ENCODE measurements at places on chromosomes 3 and 15.

DNA sequence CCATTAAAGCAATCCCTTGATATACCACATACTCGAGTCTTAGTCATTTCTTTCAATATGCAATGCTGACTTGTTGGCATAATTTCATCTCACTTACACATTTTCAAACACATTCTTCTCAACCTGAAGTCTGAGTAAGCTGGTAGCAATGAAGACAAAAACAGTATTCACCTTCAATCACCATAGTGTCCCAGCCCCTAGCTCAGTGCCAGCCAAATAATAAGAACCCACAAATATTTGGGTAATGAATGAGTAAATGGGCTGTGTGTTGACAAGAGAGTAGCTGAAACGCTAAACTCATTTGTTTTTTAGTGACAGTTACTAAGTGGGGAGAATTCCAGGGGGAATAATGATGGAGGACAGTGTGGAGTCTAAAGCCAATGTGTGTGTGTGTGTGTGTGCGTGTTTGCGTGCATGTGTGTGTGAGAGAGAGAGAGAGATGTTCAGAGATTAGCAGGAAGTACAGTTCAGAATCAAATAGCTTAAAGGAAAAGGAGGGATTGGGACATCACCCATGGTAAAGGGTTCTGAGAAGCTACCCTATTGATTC is 165.7 kb downstream of the GAP43 start:
- DNase-seq = no peak

- DNase-seq = no peak
These were observed 9.7 kb upstream of the SLC28A2 start for GRCh38 chr15:45242289-45242688.

- no peak for DNase-seq
These were observed 78.9 kb upstream of the BLM start for GRCh38 chr15:90638201-90638691.

DNA sequence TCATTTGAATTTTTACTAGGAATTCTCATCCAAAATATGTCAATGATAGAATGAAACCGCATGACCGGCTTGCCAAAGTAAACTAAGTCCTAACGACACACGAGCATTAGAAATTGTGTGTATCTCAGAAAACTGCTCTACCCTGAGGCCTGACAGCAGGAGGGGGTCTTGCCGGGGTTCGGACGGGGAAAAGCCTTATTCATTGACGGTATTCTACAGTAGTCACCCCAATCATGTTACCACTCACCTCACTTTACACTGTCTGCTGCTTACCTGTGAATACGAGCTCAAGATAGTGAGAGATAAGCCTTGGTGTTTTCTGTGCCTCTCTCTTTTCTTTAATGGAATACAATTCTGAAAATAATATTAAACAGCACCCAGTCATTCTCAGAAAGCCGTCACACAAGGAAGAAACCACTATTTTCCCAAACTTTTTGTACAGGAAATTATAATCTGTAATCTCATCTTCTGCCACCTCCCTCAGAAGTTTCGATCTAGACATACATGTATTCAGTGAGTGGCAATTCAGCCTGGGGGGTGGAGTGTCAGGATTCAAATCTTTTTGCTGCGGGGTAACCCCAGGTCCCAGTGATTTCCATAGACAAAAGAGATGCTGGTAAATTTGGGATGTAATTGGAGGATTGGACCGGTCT is 492 bp upstream of the FAM43A start:
- no peak for DNase-seq

GRCh38 chr3:71964170-71964569 is 179.2 kb upstream of the PROK2 start:
- no peak for DNase-seq

DNA sequence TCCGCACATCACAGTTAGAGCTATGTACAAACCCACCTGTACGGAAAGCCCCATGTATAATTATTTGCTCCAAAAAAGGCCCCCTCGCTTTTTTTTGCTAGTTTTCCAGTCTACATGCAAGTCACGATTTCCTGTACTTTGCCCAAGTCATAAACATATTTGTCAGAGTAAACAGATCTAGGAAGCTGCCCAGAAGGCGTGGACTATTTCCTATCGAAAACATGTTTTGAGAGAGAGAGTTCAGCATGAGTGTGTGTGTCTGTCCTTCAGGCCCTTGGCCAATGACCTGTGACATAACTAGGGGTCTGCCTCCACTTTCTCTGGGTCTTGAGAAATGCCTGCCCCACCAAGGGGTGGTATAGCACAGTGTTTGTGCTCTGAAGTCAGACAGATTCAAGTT is 72.7 kb upstream of the HACD2 start:
- DNase-seq = no peak

DNA sequence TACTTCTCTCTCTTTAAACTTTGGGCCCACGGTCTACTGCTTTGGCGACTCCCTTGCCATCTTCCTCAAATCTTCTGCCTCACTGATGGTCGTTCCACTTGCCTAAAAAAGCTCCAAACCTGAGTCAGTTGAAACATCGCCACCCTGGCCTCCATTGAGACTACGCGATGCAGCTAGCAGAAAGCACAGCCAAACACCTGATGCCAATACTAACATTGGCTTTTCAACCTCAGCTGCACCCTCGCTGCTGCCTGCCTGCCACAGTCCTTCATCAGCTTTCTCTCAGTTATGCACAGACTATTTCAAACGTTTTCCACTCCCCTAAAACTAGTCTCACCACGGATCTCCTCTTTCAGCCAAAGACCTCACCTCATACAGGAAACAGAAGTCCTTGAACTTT is 214.2 kb upstream of the TMCO5A start:
- DNase-seq = no peak

- DNase-seq = no peak
These were observed 18.5 kb upstream of the EID1 start for GRCh38 chr15:48859426-48859825.

- DNase-seq = no peak
These were observed 626.5 kb upstream of the ADAMTS9 start for GRCh38 chr3:65314269-65314668.

DNA sequence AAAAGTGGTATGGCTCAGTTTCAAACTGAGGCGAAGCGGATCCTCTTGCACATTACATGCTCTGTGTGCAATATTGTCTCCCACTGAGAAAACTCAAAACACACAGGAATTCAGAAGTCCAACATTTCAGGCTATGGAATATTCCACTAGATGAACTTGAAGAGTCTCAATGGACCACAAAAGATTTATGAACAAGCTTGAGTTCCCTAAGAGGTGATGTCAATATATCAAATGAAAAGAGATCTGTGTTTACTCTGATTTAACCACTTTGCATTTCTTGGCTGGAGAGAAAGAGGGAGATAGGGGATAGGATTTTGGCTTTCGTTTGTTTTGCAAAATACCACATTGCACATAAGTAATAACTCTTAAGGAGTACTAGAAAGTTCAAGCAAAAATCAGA is 20.3 kb downstream of the PDZRN3 start:
- no peak for DNase-seq

DNA sequence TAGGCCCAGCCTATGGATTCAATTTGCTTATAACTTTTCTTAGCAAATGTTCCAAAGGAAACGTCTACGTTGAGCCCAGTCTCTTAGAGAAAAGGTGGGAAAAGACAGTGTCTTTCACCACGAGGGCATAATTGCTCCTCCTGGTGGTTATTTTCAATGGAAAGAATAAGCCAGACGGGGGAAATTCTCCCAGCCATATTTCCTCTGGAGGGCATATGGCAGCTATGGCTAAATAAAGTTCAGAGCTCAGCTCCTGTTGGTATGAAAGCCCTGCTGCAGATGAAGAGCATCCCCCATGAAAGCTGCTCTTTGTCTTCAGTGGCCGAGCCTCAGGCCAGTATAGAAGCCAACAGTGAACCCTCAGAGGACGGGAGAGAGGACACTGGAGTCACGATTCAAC is 297.9 kb downstream of the RYR3 start:
- DNase-seq = no peak

GRCh38 chr15:23828786-23829185 is 141.7 kb upstream of the NDN start:
- no peak for DNase-seq

GRCh38 chr15:43268111-43269105 is 1.7 kb upstream of the TGM5 start:
- no peak for DNase-seq

DNA sequence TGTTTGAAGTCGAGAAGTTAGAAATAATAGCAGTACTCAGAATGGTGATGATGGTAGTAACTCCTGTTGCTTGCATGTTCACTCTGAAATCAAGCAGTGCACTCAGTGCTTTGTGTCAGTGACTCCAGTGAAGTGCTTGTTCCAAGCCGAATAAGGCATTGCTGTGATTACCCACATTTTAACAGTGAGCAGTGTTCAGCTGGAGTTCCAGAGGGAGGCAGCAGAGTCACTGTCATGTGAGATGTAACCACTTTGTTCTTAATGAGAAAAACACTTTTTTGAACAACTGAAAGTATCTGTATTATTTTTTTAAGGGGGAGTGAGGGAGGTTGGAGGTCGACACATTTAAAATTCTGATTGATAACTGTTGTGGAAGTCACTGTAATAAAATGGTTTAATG is 3.7 kb downstream of the MDFIC2 start:
- DNase-seq = no peak

DNA sequence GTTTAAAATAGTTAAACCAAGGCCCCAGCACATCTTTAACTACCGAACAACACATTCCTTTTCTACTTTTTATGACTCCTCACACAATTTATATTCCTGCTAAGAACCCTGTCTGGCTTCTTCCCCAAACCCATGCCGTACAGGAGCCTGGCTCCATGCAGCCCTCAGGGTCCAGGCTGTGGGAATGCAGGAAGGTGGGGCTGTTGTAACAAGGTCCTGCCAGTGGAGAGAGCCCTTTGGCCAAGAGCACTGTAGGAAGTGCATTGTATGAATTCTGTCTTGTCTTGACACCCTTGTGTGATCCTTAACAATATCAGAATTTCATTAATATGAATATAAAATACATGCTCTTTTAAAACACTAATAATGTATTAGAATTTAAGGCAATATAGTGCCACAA is 563.8 kb downstream of the TBL1XR1 start:
- no peak for DNase-seq

GRCh38 chr3:185691622-185692021 is 105.5 kb downstream of the SENP2 start:
- DNase-seq = no peak

GRCh38 chr15:70722266-70723121 is 40.9 kb downstream of the UACA start:
- peak; percentile 10 for DNase-seq

GRCh38 chr3:5221701-5222100 is 34.2 kb downstream of the EDEM1 start:
- DNase-seq = no peak

DNA sequence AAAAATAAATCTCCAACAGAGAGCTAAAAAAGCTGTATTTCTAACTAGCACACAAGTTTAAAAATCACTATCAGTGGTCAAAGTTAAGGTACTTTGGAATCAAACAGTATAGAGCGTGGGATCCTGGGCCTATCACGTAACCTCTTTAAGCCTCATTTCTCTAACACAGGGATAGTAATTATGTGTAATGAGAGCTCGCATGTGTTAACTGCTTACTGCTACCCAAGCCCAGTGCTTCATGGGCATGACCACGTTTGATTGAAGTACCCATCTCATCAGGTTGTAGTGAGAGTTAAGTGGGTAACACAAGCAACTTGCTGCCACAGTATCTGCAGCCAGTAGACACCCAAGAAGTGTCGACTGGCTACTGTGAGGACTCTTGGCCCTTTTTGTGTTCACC is 28.2 kb upstream of the NOX5 start:
- no peak for DNase-seq

GRCh38 chr3:57331078-57331610 is 38.7 kb upstream of the ASB14 start:
- no peak for DNase-seq

- DNase-seq = no peak
These were observed 311.1 kb downstream of the VPS13C start for GRCh38 chr15:61749169-61749568.

- DNase-seq = peak; percentile 97
These were observed 334.8 kb downstream of the NAALADL2 start for GRCh38 chr3:175193815-175194518.

DNA sequence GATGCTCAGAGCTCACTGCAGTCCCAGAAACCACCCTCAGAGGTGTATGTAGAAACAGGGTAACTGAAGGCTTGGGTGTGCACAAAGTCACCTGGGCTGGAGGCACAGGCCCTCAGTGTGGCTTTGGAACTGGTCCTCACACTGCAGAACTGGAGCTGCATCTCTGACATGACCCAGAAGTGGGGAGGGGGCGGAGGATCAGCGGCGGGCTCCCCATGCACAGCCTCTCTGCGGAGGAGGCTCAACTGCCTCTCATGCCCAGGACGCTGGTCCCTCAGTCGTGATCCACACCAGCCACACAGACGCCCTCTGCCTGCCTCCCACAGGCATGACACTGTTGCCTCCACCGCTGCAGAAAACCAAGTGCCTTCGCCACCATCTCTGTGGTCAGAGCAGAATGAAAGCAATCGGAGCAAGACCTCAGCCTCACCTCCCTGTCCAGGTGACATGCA is 73.7 kb downstream of the TM2D3 start:
- DNase-seq = no peak

DNA sequence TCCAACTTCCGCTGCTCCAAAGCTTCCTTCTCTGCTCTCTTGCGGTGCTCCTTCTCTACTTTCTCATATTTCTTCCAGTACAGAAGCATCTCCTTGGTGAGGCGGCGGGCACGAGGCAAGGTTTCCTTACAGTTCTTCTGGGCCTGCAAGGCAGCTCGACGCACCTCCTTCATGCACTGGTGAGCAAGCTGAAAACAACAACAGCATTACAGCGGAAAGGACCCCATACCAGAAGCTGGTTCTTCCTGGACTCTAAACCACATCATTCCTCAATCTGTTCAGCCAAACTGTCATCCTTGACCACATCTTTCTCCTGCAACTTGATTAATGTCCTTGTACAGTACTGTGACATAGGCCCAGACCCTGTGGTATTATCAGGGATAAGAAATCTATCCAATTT is 36.4 kb downstream of the INO80 start:
- DNase-seq = no peak

- no peak for DNase-seq
These were observed 43.2 kb downstream of the SRGAP3 start for GRCh38 chr3:9206287-9206686.

DNA sequence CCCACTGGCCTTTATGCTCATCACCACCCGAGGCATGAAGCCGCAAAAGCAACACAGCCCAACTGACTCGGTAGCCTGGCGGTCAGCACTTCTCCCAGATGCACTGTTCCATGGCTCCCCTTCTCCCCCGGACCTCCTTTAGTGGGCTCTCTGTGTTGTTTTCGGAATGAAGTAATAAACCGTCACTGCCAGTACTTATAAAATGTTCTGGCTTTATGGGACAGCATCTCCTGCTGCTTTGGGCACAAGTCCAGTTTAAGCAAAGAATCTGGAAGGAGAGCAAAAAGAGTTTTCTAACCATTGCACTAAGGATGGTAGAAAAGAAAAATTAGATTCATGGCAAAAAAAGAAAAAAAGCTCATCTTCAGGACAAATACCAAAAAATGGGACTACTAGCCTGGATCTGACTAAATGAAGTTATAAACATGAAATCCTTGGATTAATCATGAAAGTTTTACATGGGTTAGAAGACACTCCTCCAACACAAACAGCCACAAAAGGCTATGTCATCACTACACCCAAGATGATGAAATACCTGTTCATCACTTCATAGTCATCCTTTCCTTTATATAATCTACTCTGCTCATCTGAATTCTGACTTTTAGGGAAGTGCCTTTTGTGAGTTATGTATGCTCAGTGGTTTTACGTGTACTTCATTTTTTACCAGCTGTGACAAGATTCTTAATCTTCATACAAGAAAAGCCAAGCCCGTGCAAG is 89.5 kb upstream of the UBE2E2 start:
- no peak for DNase-seq
